ENCODE measurements at places on chromosomes 3 and 15. TPM values are rescaled to one million over a fixed set of nuclear protein-coding genes. Genes with fewer than 3 reads are reported as not detected.

Gene B3GNT5
- polyA plus RNA-seq, result 28.6 TPM

Gene GNAT1
- polyA plus RNA-seq, result not detected

Gene IL17RD
- 66.6 TPM for polyA plus RNA-seq

Gene MASP1
- polyA plus RNA-seq, result 8.7 TPM

Gene SPTBN5
- 2.8 TPM for polyA plus RNA-seq

Gene CATSPER2
- polyA plus RNA-seq, result 11.9 TPM

Gene CPLX3
- polyA plus RNA-seq, result not detected

Gene SYNPR
- polyA plus RNA-seq, result not detected

Gene MNS1
- polyA plus RNA-seq, result 35.2 TPM

Gene GRIP2
- 1.7 TPM for polyA plus RNA-seq

Gene FLNB
- polyA plus RNA-seq, result 176 TPM

Gene MCTP2
- polyA plus RNA-seq, result 22.3 TPM

Gene ATP1B3
- 213 TPM for polyA plus RNA-seq

Gene ITPR1
- 68.2 TPM for polyA plus RNA-seq

Gene CDC25A
- 14.1 TPM for polyA plus RNA-seq

Gene MITF
- polyA plus RNA-seq, result 40.7 TPM

Gene SLC12A1
- polyA plus RNA-seq, result 433 TPM

Gene CCDC54
- 0.28 TPM for polyA plus RNA-seq

Gene CGNL1
- 63.7 TPM for polyA plus RNA-seq

Gene FANCD2
- polyA plus RNA-seq, result 29.4 TPM

Gene PROK2
- 0.08 TPM for polyA plus RNA-seq

Gene BDH1
- polyA plus RNA-seq, result 52.2 TPM

Gene CNTN6
- polyA plus RNA-seq, result 4.3 TPM

Gene CYP1A2
- 0.18 TPM for polyA plus RNA-seq

Gene CYP1A1
- polyA plus RNA-seq, result not detected

Gene C3orf49
- 1.00 TPM for polyA plus RNA-seq

Gene CYP8B1
- 1.3 TPM for polyA plus RNA-seq

Gene PPP1R14D
- 0.62 TPM for polyA plus RNA-seq

Gene RARB
- polyA plus RNA-seq, result 50.7 TPM

Gene CAPN3
- 37.5 TPM for polyA plus RNA-seq

Gene ISG20
- polyA plus RNA-seq, result 1.2 TPM

Gene TICRR
- 17.9 TPM for polyA plus RNA-seq
